ENCODE measurements at places on chromosomes 13 and 19.

- DNase-seq = peak; percentile 36
These were observed 44.9 kb downstream of the RYR1 start for GRCh38 chr19:38478273-38478971.

GRCh38 chr13:49060678-49061387, 85.1 kb downstream of the FNDC3A start:
- DNase-seq = no peak

DNA sequence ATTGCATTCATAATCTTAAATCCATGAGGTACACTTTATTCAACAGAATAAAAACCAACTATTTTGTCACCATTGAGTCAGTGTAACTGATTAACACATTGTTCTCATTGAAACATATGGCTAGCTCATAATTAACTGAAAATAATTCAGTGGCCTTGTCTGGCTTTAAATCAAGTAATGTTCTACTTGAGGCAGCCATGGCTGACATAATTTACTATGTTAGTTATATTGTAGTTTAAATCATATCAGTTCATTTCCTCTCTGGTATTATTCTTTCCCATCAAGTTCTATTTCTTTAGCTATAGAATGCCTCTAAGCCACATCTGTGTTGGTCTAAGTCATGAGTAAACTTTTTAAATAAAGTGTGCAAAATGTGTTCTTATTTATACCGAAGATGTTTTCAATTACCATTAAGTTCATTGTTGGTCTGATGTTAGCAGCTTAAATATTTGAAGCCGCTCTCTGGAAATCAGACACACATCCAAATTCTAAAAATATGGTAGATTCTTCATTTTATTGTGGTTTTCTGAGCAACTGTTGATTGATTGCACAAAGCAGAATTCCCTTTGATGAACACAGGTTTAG, 393.7 kb downstream of the GPC6 start:
- DNase-seq = no peak

GRCh38 chr13:20801707-20802106, 27.9 kb upstream of the EEF1AKMT1 start:
- no peak for DNase-seq

DNA sequence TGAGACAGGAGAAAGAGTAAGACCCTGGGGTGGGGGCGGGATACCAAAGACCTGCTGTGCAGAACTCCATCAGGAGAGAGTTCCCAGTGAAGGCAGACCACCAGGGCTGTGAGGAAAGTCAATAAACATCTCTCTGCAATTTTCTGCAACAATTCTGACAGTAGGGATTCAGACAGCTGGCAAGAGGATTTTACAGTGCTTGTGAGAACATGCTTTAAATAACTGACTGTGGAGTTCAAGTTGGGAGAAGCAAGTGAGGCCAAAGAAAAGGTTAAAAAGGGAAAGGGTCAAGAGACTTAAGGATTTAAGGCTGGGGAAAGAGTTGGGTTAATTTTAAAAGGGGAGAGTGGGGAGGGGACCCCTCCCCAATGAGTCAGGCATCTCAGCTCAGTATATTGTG, 98.4 kb downstream of the USP12 start:
- DNase-seq = no peak

DNA sequence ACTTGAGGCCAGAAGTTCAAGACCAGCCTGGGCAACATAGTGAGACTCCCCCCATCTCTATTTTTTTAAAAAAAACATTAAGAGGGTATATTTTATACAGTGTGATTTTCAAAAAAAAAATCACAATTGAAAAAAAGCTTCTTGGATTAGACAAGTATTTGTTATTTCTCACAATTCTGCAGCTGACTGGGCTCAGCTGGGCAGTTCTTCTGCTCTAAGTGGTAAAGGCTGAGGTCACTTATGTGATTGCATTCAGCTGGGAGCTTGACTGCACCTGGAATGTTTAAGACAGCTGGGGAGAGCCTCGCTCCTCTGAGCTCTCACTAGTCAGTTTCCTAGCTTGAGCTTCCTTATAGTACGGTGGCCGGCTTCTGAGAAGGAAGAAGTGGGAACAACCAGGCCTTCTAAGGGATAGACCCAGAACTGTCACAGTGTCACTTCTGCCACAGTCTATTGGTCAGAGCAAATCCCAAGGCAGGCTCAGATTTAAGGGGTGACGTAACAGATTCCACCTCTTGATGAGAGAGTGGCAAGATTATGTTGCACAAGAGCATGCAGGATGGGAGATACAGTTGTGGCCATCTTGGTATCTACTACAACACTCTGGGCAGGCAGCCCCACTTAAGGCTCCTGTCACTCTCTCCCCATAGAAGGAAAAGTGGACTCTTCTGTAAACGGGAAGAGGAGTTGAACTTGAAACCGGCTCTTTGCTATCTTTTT, 19.7 kb upstream of the IRGC start:
- no peak for DNase-seq

- DNase-seq = no peak
These were observed 3.8 kb upstream of the RPL36 start for GRCh38 chr19:5686326-5686646.

DNA sequence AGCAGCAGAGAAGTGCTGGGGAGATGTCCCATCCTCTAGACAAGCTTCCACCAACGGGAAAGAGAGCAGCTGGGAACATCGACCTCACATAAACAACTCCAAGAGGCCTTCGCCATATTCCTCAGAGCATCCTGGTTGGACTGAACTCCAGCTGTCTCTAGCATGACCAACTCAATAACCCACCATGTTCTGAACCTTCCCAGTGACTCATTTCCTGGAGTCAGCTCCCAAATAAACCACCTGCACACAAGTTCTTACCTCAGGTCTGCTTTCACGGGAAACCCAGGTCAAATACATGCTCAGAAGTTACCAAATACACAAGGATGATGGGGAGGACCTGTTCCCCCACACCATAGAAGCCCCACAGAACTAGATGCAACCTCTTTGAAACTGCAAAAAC, 878.5 kb downstream of the UQCRFS1 start:
- no peak for DNase-seq

DNA sequence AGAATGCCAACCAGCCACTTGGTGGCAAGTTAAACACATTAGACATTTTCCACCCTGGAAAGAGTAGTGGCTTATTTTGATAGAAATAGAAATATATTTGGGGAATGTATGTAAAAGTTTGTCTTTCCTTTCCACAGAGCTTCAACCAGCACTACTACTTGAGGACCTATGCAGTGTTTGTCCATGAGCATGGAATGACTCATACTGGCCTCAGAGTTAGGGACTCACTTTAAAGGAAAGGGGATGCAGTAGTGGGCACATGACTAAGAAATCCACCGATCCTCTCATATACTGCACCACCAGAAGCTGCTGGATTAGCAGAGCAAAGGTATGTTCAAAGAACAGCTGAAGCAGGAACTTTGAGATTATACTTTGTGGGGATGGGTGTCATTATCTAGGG, 62.6 kb downstream of the LACC1 start:
- no peak for DNase-seq

- no peak for DNase-seq
These were observed 45.3 kb downstream of the CDK8 start for GRCh38 chr13:26299168-26299750.

GRCh38 chr13:27942972-27943371, 23.2 kb downstream of the PDX1 start:
- DNase-seq = no peak

- no peak for DNase-seq
These were observed 15.8 kb downstream of the DEDD2 start for GRCh38 chr19:42201489-42202289.

DNA sequence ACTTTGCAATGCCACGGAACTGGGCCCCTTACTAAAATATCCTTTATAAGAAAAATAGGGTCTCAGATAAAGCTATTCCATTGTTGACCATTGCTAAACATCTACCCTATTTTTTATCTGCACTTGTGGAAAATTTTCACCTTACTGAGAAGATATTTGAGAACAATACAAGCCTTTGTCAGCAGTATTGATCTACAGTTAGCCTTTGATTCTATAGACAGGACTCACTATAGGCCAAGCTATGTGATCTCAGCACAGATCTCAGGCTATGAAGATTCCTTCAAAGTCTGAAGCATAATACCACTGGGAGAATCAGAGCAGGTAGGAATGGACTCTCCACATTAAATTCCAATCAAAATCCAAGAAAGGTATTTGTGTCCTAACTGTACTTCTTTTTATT, 1099.7 kb downstream of the DIAPH3 start:
- DNase-seq = no peak

GRCh38 chr19:34243876-34244578, 10.3 kb upstream of the GARRE1 start:
- no peak for DNase-seq

GRCh38 chr19:7516333-7516732, 430 bp downstream of the ZNF358 start:
- DNase-seq = no peak

- peak; percentile 29 for DNase-seq
These were observed 41.0 kb downstream of the KL start for GRCh38 chr13:33057019-33057780.

GRCh38 chr13:111245576-111246384, 74.7 kb upstream of the TEX29 start:
- no peak for DNase-seq

- peak; percentile 75 for DNase-seq
These were observed 1.2 kb downstream of the MKNK2 start for GRCh38 chr19:2049741-2050348.

- no peak for DNase-seq
These were observed 4.9 kb upstream of the KLK15 start for GRCh38 chr19:50838239-50838638.

GRCh38 chr13:91303031-91303430, 44.5 kb upstream of the MIR17HG start:
- DNase-seq = no peak

GRCh38 chr13:48595431-48596429, 58.0 kb upstream of the CYSLTR2 start:
- DNase-seq = peak; percentile 79

- no peak for DNase-seq
These were observed 1.4 kb downstream of the PLA2G4C start for GRCh38 chr19:48108997-48109782.

DNA sequence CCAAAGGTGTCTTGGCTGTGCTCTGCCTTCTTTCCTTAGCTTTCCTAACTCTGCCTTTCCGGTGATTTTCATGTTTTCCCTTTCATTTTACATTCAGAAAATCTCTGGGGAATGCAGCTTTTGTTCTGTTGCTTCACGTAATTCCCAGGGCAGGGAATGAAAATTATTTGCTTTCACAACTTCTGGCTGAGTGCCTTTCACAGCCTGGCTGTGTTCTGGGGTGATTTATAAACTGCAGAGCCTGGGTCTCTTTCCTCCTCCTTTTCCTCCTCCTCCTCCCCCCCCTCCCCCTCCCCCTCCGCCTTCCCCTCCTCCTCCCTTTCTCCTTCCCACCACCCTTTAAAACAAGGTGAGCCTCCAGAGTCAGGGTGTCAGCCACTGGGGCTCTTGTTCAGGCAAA, 84.3 kb downstream of the RNASEH2B start:
- no peak for DNase-seq

DNA sequence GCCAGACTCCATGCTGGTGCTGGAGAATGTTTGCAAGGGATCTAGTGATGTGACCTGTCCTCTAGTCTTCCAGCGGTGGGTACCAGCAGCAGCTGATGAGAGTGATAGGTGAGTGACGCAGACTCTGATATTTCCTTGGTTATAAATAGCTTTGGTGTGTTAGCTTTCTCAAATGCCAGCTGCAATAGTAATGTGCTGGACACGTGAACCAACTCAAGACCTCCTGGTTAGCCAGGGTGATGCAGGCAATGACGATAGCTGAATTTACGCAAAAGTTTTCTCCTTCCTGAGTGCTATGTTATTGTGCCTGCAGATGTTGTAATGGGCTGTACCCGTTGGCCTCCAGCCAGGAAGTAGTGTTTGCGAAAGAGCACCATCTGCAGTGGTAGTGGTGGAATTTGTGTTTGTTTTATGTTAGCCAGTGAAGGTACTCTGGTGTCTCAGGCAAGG, 129.5 kb downstream of the CYSLTR2 start:
- DNase-seq = peak; percentile 63

DNA sequence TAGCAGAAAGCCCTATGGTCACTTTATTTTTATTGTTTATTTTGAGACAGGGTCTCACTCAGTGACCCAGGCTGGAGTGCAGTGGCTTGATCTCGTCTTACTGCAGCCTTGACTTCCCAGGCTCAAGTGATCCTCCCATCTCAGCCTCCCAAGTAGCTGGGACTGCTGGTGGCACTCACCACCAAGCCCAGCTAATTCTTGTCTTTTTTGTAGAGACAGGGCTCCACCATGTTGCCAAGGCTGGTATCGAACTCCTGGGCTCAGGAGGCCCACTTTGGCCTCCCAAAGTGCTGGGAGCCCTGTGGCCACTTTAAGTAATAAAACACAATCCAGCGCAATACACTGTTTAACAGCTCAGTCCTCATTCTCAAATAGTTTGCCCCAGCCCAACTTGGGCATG, 69.3 kb downstream of the NUFIP1 start:
- DNase-seq = no peak

DNA sequence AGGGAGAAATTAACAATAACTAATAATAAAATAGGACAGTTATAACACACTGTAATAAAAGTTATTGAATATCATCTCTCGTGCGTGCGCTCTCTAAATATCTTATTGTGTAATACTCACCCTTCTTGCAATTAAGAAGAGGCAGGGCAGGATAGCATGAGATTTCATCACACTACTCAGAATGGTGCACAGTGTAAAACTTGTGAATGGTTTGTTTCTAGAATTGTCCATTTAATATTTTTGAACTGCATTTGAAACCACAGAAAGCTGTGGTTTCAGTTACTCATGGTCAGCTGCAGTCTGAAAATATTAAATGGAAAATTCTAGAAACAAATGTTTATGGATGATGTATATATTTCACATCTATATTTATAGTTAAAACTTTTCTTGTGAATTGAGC, 161.1 kb downstream of the DCT start:
- DNase-seq = no peak

- DNase-seq = no peak
These were observed 5.6 kb downstream of the BCL3 start for GRCh38 chr19:44753932-44754749.

DNA sequence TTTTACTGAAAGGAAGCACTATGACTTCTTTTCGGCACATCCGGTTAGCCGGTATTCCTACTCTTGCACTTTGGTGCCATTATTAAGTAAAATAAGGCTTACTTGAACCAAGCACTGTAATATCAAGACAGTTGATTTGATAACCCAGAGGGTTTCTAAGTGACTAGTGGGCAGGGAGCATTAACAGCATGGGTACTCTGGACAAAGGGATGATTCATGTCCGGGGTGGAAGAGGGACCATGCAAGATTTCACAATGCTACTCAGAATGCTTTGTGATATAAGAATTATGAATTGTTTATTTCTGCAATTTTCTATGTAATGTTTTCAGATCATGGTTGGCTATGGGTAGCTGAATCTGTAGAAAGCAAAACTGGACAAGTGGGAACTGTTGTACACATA, 282.1 kb downstream of the TDRD3 start:
- DNase-seq = no peak

Measured in HepG2 (cell line).